ENCODE measurements at places on chromosomes 2 and 18.

DNA sequence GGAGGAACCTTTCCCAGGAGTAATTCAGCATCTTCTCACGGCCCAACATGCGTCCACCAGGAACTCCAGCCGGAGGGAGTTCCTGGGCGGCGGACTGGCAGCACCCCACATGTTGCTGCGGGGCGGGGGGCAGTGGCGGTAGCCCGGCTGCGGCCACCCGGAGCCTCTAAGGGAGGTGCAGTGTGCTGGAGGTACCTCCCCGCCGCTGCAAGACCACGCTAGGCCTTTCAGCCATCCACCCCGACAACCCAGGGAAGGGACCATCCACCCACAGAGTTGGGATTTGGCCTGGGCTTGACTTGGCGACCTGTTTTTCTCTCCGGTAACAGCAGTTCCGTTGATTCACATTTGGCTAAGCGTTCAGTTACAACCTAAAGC is 625 bp downstream of the LYPD6 start:
- no peak for DNase-seq

- peak; percentile 24 for DNase-seq
Observed at GRCh38 chr18:33576999-33577646, 896 bp upstream of the ASXL3 start.

GRCh38 chr2:171317492-171318125 is 116.2 kb downstream of the METTL8 start:
- no peak for DNase-seq

DNA sequence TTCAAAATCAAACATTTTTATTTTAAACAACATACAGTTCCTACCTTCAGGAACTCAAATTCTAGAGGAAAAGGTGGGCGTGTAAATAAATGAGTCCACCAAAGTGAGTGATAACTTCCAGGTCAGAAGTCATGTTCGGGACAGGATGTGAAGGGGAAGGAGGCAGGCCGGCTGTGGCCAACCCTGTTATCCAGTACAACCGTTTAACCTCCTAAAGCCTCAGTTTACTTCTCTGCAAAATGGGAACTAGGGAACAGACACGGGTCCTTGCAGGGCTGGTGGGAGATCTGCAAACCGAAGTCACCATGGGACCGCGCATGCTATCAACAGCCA is 373 bp downstream of the EIPR1 start:
- peak; percentile 72 for DNase-seq

- DNase-seq = no peak
Observed at GRCh38 chr2:164734196-164734595, 107.4 kb downstream of the COBLL1 start.

DNA sequence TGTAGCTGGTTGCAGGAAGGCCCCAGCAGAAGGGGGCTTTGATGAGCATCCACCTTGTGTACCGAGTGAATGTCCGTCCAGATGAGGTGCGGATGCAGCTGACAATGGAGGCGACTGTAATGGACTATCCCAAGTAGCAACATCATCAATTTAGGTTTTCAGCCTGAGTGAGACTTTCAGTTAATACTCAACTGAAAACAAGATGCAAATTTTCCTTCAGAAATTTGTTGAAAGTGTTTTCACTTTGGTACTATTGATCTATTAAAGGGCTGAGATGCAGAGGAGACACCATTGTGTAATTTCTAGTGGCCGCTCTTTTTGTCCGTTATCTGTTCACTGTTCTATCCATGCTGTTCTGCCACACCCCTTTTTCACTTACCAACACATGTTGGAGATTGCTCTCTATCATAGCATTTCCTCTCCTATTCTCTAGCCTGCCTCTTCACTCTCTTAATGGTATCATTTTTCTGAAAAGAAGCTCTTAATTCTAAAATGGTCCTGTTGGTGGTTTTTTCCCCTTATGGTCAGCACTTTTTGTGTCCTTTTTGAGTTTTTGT is 12.0 kb upstream of the CASP8 start:
- DNase-seq = no peak

- DNase-seq = no peak
Observed at GRCh38 chr18:8821083-8821465, 115.7 kb downstream of the MTCL1 start.
